GM12865 (cell line): ENCODE measurements at places on chromosomes 11 and 22.

DNA sequence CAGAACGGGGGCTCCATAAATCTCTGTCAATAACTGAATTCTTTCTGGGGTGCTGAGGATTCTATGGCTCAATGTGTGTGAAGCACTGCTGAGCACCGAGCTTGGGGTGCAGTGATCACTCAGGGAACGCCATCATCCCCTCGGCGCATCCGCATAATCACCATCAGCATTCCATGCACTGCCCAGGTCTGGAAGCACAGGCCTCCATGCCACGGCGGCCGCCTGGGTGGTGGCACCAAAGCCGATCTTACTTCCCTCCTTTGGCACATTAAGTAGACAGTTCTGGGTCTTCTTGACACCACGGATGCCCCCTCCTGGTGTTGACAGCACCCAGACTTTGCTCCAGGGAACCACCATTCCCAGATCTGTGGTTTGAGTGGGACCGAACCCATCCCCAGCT is 15.6 kb downstream of the LTO1 start:
- no peak for DNase-seq

GRCh38 chr11:17563961-17564686 is 17.1 kb downstream of the OTOG start:
- DNase-seq: no peak

GRCh38 chr11:114059984-114060391 is 477 bp downstream of the ZBTB16 start:
- DNase-seq: no peak

GRCh38 chr11:62905927-62906531 is 15.1 kb downstream of the CHRM1 start:
- DNase-seq: peak; percentile 84

DNA sequence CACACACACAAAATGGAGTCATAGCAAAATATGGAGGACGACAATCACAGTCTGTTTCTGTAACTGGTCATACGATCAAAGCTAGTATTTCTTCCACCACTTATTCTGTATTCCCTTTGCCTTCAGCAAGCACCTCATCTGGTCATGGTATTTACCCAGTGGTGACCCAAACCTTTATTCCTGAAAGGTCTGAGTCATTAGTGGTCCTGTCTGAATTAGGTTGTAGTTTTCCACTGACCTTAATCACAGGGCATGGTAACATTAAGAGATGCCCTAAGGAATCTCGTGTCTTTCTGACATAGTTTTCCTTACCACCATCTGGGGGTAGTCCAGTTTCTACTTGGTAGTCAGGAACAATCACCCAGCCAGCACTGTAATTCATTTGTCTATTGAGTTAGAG is 54.8 kb upstream of the CEP295 start:
- no peak for DNase-seq

DNA sequence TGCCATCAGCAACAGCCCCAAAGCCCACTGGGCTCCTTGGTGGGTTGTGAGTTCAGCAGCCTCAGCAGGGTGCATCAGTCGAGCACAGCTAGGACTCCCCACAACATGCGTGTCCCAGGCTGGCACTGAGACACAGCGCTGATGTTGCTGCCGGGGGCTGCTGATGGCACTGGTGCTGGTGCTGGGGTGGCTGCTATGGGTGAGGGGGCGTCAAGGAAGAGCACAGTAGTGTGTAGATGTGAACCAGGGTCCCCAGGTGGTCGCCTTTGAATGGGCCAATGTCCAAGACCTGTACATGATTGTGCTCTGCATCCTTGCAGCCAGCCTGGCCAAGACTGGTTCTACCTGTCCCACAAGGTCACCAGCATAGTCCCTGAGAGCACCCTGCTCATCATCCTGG is 121.3 kb upstream of the SERPIND1 start:
- DNase-seq: no peak

GRCh38 chr11:113728814-113729213 is 22.7 kb upstream of the TMPRSS5 start:
- no peak for DNase-seq

GRCh38 chr22:26587991-26588613 is 1.8 kb downstream of the TPST2 start:
- no peak for DNase-seq

DNA sequence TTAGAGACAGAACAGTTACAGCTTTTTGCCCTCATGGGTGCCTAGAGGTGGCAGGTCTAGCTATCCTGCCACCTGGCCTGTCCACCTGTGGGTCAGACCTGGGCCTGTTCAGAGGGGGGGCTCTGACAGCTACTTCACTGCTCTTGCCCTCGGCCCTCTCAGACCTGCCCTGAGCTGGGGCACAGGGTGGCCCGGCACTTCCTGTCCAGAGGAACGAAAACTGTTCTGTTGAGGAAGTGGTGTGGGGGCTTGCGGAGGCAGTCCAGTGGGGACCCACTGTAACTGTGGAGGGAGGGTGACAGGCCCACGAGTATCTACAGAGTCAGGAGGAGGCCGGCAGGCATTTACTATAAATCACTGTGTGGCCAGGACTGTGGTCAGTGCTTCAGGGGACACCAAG is 16.2 kb downstream of the TESMIN start:
- DNase-seq: no peak

GRCh38 chr11:123457187-123457770 is 27.2 kb downstream of the GRAMD1B start:
- peak; percentile 38 for DNase-seq

- DNase-seq: no peak
These were observed 58.5 kb downstream of the LRRC74B start for GRCh38 chr22:21104126-21104691.

GRCh38 chr22:39496131-39496838 is 5.8 kb upstream of the MIEF1 start:
- DNase-seq: peak; percentile 70

DNA sequence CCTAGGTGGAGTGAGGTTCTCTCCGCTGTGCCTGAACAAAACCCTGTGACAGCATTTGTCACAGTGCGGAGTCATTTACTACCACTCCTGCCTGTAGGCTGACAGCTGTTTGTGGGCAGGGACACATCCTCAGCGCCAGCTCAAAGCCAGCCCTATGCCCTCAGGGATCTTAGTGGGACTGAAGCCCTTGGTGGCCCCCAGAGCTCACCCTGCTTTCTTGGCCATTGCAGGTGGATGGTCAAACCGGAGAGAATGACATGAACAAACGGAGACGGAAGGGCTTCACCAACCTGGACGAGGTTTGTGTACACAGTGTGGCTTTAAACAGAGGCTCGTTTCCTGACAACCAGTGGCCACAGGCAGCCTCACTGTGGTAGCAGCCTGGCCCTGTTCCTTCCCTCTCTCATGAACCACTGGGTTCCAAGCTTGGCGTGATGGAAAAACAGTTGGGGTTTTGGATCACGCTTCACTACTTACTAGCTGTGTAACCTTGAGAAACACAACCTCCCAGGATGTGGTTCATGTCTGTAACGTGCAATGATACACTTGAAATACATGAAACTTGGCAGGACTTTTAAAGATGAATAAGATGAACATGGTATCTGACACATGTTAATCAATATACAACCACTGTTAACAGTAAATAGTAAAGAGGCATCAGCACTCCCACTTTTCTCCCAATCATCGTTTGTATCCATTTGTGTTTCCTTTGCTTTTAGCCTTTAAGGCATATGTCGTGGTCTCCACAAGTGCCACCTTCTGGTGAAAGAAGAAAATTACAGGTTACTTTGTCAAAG is 125.8 kb downstream of the MICAL2 start:
- DNase-seq: peak; percentile 77

DNA sequence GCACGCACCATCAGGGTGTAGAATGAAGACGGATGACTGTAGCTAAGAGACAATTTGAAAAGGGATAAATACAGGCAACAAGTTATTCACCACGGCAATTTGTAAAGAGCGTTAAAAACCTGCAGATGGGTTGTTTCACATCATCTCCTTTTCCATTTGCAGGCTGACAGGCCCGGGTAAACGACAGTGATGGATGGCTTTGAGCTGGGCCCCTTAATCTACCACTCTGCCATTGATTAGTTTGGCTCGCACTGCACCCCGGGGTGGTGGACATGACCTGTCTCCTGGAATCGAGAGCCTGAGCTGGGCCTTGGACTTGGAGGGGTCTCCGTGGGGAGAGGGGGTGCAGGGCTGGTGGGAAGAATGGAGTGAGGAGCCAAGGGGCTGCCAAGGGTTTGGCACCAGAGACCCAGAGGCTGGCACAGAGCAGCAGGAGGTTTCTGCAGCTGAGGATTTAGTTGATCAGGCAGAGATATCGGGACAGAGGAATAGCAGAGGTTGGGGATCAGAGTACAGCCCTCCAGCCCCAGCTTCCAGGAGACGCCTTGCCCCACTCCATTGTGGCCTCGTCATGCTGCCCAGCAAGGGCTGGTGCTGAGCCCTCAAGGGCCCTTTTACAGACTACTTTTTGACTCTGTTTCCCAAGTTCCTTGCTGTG is 110.6 kb upstream of the NECTIN1 start:
- no peak for DNase-seq

DNA sequence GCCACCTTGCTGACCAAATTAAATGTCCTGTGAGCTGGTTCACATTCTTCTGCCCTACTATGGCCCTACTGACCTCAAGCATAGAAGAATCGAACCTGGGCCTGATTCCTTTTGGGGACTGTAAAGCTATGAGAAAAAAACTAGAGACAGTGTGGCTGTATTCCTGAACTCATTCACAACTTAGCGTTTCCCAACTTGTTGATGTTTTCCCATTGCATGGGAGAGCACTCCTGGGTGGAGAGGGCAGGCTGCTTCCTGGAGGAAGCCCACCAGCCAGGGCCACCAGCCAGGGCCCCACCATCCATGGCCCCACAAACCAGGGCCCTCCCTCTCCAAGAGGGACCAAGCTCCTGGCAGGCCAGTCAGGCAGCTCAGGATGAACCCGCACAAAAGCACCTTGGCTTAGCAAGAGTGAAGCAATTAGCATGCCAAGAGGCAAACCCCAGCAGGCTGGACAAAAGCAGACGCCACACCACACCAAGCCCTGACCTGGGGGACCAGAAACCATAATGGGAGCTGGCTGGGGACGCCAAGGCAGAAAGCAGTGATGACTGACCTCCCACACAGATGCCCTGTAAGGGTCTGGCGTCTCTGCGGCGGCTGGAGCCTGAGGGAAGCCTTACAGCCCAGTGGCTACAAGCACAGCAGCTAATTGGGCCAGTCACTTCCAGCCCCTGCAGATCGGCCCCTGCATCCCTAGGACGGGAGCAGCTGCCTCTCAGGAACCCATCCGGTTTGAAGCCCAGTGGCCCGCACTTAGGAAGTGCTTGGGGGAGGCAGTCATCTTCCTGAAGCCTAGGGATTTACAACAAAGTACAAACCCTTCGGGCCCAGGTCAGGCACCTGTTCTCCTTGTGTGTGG is 2.1 kb downstream of the CERK start:
- DNase-seq: peak; percentile 21

DNA sequence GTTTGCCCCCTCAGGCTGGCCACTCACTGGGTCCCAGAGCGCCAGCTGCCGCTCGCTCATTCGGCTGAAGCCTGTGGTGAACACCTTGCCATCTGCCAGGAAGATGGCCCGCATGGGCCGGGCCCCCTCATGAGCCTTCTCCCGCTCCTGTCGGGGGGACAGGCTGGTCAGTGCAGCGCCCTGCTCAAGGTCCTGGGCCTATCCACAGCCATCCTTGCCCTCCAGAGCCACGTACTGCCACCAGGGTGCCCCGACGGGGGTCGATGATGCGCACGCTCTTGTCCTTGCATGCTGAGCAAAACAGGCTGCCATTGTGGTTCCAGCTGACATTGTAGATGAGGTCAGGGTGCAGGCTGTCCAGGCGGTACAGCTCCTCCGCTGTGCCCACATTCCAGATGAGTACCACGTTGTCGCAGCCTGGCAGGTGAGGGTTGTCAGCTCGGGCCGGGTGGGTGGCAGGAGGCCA is 2.1 kb downstream of the CORO1B start:
- DNase-seq: no peak

- no peak for DNase-seq
These were observed 24.9 kb downstream of the SCUBE2 start for GRCh38 chr11:9066433-9066925.
